ENCODE measurements at places on chromosomes 16 and 17.

GRCh38 chr16:49731911-49732310, 124.0 kb downstream of the ZNF423 start:
- no peak for DNase-seq

- DNase-seq = no peak
Observed at GRCh38 chr17:27984816-27985215, 57.7 kb upstream of the NLK start.

GRCh38 chr16:56202036-56202435, 10.7 kb downstream of the GNAO1 start:
- no peak for DNase-seq

- DNase-seq = no peak
Observed at GRCh38 chr17:50620858-50621257, 13.8 kb upstream of the ABCC3 start.

DNA sequence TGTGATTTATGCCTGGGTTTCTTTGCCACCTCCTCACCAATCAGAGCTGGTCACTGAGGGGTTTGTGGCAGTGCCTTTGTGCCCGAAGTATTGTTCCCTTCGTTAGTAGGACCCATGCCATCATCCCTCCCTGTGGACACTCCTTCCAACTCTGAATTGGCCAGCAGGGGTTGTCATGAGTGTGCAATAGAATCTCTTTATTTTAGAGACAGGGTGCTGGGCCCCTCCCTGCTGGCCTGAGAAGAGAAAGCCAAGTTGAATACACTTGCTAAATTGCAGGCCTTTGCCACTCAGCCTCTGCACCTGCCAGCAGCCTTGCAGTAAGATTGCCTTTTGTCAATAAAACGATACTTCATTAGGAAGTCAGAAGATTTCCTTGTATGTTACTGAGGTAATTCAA, 40.7 kb upstream of the SLC12A3 start:
- DNase-seq = peak; percentile 33

DNA sequence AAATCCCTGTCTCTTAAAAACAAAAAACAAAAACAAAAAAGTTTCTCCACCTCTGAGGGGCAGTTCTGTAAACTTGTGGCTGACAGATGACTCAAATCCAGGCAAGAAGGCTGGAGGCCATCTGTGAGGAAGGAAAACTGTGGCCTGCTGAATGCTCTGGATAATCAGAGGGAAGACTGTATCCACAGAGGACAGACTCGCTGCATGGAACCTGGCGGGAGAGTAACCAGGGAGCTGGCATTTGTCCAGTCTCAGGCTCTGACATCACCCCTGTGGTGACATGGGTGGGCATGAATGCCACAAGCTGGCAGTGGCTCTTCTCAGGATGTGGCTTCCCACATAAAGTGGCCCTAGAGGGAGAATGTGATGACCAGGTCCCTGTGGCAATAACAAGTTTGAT, 2.8 kb upstream of the KSR1 start:
- no peak for DNase-seq

GRCh38 chr17:4919511-4920047, 12.5 kb upstream of the GP1BA start:
- DNase-seq = no peak

- no peak for DNase-seq
Observed at GRCh38 chr16:24075931-24076716, 180.0 kb upstream of the CACNG3 start.

- DNase-seq = no peak
Observed at GRCh38 chr17:46159686-46160085, 33.5 kb downstream of the KANSL1 start.

DNA sequence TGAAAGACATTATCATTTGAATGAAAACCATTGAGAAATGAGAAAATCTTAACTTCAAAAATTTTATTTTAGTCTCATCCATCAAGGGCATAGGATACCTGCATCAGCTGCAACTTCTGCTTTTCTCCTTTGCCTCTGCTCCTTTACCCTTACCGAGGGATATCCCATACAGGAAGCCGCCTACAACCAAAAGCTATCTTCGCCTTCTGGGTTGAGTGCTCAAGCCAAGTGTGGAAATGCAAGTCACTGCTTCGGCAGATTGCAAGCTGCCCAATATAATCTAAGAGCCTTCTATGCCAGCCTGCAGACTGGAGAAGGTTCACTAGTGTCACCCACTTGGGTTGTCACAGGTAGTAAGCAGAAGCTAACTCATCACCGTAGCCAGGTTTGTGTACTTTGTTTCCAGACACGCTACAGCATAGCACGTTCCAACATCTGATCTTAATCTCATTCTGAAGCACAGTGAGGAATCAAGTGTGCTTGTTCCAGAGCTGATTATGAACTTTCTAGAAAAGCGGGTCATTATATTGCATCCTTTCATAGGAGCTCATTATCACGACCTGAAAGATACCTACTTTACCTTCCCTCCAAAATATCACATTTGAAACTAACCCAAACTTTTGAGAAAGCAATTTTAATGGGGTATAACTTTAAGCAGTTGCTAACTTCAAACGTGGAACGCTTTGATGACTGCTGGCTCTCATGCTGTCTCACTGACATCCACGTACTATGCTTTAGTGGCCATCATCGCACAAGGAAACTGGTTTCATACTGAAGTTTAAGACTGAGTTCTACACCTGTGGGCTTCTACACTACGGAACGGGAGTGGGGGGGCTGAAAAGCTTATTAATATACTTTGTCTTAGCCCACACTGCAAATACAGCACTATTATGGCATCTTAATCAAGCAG, 8.0 kb upstream of the UNK start:
- DNase-seq = no peak

GRCh38 chr17:47698749-47699535, 5.0 kb downstream of the TBKBP1 start:
- peak; percentile 15 for DNase-seq

GRCh38 chr17:48678141-48678971, 44.0 kb downstream of the PRAC1 start:
- peak; percentile 8 for DNase-seq

GRCh38 chr16:27005386-27005785, 61.3 kb upstream of the C16orf82 start:
- DNase-seq = no peak

- DNase-seq = no peak
Observed at GRCh38 chr17:40854175-40854814, 12.7 kb downstream of the KRT12 start.

DNA sequence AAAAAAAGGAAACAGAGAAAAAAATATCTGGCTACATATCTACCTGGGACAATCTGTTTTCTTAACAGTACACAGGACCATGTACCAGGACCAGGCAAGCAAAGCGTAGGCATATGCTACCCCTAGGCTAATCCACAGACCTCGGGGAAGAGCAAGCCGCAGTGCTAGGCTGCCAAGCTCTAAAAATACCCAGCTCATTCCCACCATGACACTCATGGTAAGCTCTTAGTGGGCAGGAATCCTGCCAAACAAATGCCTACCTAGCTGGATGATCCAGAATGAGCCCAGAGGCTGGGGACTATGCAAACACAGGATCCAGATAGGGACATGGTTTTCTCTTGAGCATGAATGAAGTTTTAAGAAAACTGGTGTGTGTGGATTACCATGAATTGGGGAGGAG, 95.6 kb downstream of the GRIN2A start:
- no peak for DNase-seq

DNA sequence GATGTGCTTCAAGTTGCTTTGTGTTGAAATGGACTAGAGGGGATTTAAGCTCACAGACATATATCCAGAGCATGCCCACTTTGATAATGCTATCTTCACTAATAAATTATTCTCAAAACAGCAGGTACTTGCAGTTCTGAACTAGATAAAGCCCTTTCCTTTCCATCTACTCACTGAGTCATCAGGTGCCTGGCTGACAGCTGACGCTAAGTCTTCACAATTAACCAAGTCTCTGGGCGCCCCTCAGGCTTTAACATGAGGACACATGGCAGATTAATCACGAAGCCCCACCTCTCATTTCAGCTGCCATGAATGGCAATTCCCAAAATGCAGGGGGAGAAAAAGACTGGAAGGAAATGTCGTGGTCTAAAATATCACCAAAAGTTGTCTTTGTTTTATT, 29.5 kb upstream of the CRISPLD2 start:
- no peak for DNase-seq

DNA sequence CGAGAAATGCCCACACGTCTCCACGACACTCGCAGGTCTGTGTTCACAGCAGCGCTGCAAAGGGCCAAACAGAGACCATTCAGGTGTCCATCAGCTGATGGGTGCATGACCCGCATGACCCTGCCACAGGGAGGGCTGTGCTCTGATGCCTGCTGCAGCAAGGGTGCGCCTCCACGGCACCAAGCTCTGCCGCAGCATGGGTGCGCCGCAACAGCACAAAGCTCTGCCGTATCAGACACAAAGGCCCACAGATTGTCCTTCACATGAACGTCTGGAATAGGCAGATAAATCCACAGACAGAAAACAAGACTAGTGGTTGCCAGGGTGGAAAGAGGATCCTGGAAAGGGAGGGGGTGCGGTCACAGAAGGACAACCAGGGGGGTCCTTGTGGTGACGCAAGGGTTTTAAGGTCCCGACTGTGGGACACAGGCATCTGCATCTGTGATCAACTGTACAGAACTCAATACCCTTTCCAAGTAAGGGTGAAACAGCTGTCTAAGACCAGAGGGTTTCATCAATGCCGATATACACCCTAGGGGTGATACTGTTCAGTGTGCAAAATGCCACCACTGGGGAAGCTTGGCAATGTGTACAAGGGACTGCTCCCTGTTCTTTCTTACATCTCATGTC, 121.0 kb downstream of the ANKRD11 start:
- no peak for DNase-seq

DNA sequence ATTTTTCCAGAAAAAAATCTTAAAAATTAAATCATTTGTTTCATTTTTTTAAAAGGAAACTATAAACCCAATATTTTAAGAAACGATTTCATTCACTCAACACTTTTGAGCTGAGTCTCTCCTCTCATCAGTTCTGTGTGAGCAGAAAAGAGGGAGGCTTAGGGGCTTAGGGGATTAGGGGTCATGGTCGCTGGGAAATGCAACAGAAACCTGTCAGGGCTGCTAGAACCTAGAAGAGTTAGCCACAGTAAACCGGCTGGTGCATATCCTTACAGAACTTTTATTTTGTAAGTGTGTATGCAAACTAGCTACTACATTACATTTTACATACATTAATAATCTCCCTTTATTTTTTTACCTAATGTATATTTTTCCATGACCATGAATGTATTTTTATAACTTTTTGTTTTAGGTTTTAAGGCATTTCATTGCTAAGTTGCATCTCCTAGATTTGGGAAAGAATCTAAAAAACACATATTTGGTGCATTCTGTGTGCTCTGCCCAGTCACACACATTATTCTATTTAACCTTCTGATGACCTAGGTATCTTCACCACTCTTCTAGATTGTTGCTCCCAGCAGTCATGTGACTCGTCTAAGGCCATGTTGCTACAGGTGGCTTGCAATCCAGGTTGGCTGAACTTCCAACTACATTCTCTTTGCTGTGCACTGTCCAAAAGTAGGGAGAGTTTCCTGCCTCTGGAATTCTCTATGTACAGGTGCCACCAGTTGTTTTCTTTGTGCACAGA, 24.4 kb downstream of the TBC1D3B start:
- DNase-seq = no peak

- no peak for DNase-seq
Observed at GRCh38 chr16:65176603-65177002, 54.7 kb upstream of the CDH11 start.

DNA sequence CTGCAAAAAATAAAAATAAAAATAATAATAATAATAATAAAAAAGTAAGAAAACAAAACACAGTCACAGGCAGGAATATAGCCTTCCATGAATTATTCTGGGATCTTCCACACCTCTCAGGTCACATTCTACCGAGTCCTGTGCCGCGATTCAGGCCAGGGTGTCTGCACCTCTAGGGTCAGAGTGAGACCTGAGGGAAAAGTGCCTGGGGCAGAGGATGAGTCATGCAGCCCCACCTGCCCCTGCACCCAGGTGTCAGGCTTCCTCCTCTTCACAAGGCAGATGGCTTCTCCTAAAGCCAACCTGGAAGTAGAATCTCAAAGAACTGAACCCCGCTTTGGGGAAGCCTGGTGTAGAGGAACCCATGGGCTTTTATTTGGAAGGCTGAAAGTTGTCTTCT, 283.7 kb downstream of the CPPED1 start:
- no peak for DNase-seq

- no peak for DNase-seq
Observed at GRCh38 chr16:55328611-55329569, 4.9 kb downstream of the IRX6 start.

DNA sequence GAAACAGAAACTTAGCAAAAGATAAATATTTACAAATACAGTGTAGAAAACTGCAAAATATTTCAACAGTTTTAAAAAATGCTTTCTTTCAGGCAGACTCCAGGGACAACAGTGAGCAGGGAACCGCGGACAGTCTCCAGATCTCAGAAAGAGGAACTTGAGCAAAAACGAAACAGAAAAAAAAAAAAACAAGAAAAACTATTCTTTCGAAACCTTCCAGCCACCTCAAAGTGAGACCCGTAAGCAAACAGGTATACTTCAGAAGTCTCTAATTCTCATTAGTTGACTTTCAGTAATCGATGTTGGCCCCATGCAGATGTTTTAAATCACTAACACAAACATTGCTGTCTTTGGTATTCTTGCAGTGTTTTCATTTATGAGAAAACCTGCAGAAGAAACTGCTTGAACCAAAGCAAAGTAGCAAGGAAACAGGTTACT, 15.7 kb upstream of the CCL1 start:
- no peak for DNase-seq

DNA sequence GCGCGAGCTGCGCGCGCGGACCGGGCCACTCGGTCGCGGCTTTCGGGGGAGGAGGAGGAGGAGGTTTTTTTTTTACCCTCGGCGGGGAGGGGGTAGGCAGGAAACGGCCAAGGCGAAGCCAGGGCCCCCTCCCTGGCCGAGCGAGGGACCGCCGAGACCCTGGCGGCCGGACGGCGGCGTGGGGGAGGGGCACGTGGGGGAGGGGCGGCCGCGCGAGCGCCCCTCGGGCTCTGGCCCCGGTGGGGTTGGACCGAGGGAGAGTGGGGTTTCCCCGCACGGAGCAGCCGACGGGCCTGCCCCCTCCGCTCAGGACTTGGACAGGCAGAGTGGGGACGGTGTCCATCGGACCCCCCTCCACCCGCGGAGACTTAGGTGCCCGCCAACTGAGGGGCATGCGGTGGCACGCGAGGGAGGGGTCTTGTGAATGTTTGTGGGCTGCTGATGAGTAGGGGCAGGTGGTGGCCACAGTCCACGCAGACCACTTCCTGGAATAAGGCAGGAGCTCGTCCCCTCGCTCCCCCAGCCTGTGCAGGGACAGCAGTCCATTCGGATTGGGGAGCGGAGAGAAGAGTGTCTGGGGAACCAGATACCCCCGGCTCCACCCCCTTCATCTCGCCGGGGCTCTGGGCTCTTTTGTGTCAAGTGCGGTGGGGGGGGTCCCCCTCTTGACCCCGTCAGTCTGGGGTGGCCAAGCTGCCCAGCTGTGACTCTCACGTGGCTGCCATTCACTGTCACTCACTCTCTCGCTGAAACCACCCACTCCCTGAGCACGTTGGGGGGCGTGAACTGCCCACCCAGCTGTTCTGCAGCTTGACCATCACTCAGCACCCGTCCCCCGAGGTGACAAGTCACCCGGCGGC, 3.0 kb upstream of the CHD3 start:
- DNase-seq = no peak

- DNase-seq = no peak
Observed at GRCh38 chr17:10088444-10088843, 110.0 kb downstream of the GAS7 start.

Data from NCI-H2107 (cell line).